Caudate nucleus (tissue), 63 donors: ENCODE measurements at places on chromosomes 1 and 21.

DNA sequence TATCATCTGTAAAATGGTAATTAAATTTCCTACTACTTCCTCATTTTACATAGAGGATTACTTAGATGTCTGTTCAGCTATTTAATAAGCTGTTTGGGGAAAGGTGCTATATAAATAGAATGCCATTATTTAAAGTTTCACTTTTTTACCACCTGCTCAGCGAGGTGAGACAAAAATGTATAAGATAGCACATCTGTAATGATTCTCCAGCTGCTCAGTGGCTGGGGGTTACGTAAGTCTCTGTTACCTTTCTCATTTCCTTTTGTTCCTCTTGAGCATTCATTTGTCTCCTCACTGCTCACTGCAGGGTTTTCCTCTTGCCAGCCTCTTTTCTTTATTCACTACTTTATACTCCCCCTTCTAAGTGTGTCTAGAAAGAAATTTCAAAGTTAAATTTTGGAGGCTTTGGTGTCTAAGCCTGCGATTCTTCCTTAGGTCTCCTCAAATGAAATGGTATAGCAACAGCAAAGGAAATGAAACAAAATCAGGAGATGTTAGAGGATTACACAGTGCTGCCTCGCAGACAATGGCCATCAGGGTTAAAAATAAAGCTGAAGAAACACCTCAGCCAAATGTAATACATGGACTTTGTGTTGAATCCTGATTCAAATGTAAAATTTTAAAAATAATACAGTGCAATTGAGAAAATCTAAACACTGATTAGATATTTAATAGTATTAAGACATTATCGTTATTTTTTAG is 6.8 kb downstream of the RGS8 start:
- no peak for DNase-seq

- no peak for DNase-seq
These were observed 37.4 kb downstream of the AGPAT3 start for GRCh38 chr21:43902441-43902840.

DNA sequence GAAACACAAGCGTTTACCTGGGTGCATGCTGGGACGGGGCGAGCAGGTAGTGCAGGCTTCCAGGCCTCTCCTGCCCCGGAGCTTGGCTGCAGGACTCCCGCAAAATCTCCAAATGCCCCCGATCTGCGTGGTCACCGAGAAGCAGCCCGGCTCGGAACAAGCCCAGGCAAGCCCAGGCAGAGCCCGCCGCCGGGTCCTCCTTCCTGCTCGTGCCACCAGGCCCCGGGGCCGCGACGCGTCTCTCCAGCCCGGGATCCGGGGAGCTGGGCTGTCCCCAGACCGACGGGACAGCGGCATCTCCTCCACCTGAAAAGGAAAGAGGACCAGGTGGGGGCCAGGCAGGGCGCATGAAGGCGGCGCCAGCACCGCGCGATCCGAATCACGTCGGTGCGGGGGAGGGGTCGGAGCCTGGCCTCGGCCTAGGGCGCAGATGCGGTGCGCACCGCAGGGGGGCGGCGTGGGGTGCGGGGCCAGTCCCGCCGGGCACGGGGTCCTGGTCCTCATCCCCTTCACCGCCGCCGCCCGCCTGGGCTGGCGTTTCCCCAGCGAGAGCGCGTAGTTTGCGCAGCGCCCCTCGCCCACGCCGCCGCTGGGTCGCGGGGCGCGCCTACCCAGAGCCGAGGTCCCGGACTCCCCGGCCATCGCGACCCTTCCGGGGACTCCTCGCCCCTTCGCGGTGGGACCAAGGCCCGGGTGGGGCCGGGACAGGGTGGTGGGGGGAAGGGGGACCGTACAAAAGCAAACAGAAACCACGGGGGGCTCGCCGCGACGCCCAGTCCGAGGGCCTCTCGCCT is 52.4 kb upstream of the H6PD start:
- DNase-seq: no peak

DNA sequence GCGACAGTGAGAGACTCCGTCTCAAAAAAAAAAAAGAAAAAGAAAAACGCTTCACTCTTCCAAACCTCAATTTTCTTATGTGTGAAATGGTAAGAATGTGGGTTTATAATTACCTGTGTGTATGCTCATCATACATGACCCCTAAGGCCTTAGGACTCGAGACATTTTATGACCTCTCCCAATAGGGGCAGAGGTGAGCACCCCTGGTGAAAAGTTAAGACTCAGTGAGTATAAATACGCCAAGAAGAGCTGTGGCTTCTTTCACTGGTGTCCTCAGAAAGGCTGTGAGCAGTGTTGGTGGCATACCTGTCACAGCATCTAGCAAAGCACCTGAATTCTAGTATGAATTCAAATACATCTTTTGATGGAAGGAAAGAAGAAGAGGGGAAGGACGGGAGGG is 7.8 kb upstream of the FCMR start:
- no peak for DNase-seq
